SIG-M5 (cell line): ENCODE measurements at places on chromosomes 4 and X.

DNA sequence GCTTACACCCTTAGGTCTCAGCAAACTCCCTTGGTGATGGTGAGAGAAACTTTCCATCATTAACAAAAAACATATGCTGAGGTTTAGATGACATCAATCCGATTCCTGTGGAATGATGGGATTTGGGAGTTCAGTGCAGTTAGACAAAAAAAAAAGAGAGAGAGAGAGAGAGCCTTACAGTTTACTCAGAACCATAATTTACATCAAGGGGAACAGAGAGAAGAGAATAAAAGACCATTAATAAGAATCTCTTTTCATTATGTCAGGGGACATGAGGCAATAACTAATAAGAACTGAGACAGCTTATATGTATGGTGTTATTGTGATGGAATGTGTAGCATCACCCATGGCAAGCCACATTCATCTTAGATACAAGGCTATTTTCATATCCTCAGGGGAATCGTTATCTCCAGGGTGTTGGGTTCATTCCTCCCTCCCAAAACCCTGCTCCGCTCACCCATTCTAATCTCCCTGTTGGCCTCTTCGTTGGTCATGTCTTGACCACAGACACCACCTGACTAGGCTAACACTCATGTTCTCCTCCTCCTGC, 175.7 kb upstream of the MXRA5 start:
- no peak for DNase-seq

DNA sequence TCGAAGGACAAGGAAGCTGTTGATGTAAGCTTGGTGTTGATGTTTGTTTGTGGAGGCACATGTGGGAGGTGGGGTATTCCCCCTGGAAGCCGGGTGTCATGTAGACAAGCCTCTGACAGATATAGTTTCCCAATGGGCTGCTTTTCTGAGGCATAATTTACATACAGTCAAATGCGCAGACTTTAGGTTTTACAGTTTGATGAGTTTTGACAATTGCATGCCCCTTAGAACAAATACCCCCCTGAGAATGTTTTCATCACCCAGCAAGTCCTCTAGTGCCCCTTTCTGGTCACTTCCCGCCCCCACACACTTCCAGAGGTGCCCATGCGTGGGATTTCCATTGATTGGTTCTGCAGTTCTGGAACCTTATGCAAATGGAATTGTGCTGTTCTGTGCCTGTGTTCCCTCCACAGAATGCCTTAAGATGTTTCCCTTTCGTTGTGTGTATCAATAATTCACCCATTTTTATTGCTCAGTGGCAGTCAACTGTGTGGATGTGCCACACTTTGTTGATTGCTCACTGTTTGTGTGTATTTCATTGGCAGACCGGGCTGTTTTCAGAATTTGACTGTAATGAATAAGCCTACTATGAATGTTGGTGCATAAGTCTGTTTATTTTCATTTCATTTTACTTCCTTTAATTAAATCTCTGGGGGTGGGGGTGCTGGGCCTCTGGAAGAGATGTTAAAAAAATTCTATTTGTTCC, 8.5 kb downstream of the EVC start:
- no peak for DNase-seq

- DNase-seq, result no peak
Observed at GRCh38 chr4:154743683-154744340, at the start of gene LRAT. TSS of gene LRAT (plus strand) at chr4:154744000. CDS start at chr4:154744327, 327 bp downstream.

DNA sequence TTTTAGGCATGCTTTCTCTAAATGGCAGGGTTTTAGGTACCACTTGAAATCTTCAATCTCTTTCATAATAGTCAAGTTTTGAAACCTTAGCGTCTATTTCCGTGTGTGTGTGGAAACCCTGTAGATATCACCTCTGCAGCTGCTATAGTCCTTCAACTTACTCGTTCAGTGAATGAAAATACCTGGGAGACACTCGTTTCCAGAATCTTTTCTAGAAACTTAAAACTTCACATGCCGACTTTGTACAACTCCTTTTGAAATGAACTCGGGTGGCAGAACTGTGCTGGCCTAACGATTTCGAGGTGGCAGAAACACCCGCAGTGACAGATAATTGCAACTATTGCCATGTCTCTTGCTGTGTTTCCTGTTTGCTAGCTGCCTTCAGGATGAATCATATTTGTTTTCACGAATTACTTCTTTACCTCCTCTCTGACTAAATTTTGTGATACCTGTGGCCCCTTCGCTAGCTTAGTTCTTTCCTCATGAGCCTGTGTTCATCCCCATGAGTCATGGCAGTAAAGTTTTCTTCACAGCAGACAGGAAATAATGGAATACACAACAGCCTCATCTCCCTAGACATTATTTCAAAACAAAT, 104.7 kb upstream of the SMIM10 start:
- DNase-seq, result no peak

DNA sequence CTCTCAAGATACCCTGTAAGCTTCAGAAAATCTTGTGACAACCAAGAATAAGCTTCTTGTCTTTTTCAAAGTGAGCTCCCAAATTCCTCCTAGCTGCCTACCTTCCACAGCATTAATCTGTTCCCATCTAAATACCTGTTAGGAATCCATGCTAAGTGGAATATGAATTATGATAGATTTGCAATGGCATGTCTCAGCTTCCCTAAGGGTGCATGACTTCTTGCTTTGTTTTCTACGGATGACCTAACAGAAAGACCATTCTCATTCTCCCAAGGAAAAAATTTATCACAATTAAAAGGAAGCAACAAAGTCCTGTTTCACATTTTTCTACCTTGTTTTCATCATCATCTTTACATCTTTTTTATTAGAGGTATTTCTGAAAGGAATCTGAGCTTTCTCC, 532.7 kb downstream of the GRXCR1 start:
- DNase-seq, result no peak

GRCh38 chr4:153750197-153750817, 9.5 kb downstream of the RNF175 start:
- DNase-seq, result no peak

DNA sequence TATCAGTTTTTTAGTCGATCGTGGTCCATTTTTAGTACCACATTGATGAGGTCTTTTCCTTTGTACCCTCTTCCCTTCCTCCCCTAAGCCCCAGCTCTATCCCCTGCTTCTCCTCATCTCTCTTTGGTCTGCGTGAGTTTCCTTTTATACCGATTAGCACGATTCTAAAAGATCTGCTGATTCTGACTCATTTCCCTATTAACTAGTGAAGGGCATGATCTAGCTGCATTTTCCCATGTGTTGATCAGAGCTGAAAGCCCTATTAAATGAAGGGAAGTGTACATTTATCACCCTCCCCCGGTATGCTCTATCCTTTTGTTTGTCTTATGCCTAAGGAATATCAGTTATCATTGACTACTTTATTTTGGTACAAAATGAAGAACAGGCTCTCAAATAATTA, 181.7 kb upstream of the NPY2R start:
- DNase-seq, result no peak

DNA sequence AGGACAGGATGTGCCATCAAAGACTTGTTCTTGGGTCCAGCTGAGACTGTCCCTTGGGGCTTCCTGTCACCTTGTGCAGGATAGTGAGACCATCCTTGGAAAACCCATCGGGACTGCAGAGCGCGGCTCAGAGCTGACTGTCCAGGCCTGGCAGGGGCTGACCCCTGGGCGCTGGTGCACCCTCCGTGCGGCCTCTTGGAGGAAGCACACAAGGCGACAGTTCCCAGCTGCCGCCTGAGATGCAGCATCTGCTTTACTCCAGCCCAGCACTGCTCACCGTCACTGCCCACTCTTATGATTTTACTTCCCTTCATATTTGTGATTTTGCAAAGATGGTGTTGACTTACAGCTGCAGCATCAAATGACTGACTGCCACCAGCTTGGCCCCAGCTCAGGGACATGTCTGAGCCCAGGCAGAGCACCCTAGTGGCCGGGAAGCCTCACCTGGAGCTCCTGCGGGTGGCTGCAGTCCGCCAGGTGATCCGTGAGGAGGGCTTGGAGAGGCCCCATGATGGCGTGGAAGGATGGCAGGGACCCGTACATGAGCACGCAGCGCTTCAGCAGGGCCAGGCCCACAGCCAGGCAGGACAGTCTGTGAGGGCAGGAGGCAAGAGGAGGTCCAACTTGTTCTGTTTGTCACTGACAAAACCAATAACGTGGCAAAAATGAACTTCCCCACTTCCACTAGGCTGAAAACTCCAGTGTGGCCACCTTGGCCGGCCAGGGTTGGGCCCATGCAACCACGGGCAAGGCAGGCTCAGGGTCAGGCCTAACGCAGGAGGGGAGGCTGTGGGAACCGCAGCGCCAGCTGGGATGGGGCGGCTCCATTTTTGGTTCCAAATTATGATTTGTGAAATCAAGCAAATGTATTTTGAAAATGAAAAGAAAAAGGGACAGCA, 21.8 kb downstream of the NOP14 start:
- no peak for DNase-seq

DNA sequence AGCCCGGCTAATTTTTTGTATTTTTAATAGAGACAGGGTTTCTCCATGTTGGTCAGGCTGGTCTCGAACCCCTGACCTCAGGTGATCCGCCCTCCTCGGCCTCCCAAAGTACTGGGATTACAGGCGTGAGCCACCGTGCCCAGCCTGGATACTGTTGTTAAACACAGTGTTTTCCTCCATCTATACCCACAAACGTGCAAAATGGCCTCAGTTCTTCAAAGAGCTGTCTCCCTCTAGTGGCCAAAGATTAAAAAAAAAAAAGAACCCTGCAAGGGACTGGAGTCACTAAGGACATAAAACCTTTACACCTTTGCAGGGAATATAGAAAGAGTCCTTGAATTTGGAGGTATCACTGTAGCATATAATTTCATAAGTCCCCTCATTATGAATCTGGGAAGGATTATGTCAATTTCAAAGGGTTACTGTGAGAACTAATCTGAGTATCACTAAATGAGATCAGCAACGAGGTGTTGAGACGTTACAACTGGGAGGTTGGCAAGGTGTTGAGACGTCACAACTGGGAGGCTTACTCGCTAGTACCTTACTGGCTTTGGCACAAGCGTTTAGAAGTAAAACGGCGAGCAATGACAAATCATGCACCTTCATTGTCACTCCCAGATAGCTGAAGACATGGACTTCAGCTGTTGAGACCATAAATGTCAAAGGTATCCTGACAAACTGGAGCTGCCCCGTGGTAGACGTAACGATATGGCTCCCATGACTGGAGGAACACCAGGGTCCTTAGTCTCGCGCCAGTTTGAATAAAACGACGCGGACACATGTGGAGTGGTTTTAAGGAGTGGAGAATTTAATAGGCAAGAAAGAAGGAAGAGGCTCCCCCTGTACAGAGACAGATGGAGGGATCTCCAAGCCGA, 33.4 kb upstream of the ENPP6 start:
- no peak for DNase-seq
